NCI-H1417 treated with DMSO at 0.1 percent for 48 hours (cell line): ENCODE measurements at places on chromosomes 3 and 15.

DNA sequence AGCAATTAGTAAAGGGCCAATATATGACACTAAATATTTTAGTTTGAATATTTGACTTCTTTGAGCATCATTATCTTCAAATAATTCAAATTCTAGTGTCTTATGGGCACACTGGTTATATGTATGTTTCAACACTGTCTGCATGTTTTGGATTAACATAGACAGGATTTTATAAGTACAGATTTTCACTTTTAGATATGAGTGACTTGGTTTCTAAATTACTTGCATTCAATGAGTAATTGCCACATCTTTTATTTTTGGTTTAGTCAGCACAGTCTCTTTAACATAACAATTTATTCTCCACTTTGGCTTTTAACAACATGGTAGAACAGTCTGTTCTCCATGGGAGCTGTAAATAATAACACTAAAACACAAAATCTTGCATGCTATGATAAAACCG lies 674.8 kb downstream of the TBL1XR1 start:
- DNase-seq: no peak

DNA sequence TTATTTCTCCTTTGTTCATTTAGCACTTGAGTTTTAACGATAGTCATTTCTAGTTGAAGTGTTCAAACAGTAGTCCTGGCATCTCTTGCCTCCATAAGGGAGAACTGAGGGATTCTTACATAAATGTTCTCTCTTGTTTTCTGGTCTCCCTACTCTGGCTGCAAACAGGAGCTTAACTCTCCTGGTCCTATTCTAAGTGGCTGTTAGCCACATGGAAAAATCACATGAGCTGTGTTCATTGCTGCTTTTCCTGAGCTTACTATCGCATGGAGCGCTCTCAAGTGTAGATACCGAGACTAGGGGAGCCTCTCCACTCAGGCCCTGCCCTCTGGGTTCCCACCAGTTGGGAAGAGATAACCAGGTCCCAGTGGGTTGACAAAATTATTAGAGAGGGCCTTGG lies 403.1 kb upstream of the TPM1 start:
- DNase-seq: no peak

DNA sequence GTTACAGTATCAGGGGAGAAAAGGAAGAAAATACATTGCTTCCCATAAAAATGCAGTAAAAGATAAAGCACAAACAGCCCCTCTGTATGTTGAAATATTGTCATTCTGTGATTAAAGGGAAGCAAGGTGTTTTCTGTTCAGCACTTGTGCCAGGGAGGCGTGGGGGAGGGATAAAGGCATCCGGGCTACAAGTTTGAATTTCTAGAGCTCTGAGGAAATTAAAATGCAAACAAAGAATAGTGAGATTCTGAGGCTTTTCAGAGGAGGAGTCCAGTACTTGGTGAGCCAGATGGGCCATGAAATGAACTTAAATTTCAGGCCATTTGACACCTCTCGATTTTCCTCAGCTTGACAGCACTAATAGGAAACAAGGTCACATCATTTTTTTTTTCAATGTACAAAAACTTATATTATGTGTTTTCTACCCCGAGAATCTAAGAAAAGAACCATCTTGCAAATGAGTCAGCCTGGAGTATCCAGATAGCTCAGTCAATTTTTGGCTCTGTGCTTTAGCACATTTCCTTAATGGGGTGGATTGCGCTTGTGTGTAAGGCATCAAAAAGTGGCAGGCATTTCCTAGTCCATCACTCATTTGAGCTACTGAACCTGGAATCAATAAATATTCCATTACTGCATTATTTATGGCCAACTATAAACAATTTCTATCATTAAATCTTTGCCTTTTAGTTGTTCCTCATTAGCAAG lies 640.8 kb upstream of the TBL1XR1 start:
- no peak for DNase-seq

DNA sequence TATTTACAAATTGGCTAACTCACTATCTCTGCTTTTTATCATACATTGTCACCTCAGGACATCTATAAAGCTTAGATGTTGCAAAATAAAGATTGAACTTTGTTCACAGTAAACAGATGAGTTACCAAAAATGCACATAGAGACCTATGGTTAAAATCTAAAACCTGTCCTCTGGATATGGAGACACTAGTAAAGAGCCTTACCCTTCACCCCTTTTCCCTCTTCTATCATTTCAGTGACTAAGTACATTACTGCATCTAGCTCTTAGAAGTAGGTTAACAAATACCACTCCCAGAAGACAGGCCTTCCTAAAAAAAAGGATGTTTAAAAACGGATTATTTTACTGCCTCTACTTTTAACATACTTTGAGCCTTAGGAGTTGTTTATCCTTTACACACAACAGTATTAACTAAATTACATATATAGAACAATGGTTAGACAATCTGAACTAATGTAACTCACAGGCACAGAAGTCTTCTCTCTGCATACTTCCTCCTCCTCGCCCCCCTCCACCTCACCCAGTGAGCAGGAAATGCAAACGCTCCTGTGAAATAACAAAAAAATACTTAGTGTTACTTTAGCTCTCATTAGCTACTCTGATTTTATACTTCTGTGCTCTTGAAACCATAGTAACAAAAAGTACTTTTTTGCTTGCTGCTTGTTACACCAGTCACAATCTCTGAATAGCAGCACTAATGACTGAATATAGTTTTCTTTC lies 23.3 kb downstream of the IREB2 start:
- no peak for DNase-seq

GRCh38 chr15:95192923-95193322 lies 961.6 kb downstream of the MCTP2 start:
- DNase-seq: no peak

DNA sequence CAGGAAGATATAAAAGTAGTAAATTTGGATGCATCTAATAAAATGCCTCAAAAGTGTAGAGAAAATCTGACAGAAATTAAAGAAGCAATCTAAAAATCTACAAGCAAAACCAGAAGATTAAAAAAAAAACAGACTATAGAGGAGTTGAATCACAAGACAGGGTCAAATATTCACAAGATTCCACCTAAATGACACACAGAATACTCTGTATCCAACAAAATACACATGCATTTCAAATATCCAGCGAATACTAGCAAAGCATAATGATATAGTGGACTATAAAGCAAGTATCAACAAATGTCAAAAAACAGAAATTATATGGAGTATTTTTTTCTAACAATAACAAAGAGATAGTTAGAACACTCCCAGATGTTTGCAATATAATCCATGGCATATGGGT lies 20.5 kb upstream of the ACTC1 start:
- DNase-seq: no peak

- DNase-seq: no peak
Measured at GRCh38 chr3:64490180-64490724, 197.5 kb downstream of the ADAMTS9 start.

DNA sequence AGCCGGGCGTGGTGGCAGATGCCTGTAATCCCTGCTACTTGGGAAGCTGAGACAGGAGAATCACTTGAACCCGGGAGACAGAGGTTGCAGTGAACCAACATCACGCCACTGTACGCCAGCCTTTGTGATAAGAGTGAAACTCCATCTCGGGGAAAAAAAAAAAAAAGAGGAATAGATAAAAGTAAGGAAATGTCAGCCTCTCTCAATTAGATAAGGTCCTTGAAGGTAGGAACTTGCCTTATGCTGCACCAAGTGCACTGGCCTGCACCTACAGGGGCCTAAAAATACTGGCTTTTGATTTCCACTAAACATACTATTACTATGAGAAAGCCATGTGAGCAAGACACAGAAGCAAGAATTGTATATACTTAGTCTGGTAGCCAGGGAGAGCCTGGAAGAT lies 7.1 kb downstream of the RAF1 start:
- DNase-seq: no peak

GRCh38 chr3:158709666-158710083 lies 22.6 kb downstream of the RARRES1 start:
- no peak for DNase-seq

DNA sequence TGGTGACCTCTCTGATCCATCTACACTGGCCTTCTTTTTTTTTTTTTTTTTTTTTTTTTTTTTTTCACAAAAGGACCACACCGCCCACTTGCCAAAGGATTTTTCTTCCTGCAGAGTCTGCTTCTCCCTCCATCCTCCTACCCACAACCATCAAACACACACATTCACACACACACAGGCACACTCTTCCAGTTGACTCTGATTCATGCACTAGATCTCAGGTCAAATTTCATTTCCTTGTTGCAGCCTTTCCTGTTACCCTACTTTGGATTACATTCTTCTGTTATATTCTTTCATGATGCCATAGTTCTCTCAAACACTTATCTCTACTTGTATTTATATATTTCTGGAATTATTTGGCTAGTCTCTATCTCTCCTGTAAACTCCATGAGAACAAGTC lies 133.9 kb downstream of the STAC start:
- no peak for DNase-seq

DNA sequence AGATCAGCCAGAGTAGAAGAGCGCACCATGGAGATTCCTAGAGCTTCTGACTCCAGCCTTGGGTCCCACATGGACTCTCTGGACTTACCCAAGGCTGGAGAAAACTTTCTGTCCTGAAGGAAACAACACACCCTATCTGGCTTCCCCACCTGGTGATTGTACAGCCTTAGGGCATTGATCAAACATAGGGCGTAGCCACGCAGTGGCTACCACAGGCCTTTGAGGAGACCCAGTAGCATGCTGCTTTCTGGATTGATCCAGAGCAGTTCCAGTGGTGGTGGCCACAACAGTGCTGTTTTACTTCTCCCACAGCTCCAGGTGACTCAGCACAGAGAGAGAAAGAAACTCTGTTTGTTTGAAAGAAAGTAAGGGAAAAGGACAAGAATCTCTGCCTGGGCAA lies 23.5 kb downstream of the PYDC2 start:
- DNase-seq: no peak

DNA sequence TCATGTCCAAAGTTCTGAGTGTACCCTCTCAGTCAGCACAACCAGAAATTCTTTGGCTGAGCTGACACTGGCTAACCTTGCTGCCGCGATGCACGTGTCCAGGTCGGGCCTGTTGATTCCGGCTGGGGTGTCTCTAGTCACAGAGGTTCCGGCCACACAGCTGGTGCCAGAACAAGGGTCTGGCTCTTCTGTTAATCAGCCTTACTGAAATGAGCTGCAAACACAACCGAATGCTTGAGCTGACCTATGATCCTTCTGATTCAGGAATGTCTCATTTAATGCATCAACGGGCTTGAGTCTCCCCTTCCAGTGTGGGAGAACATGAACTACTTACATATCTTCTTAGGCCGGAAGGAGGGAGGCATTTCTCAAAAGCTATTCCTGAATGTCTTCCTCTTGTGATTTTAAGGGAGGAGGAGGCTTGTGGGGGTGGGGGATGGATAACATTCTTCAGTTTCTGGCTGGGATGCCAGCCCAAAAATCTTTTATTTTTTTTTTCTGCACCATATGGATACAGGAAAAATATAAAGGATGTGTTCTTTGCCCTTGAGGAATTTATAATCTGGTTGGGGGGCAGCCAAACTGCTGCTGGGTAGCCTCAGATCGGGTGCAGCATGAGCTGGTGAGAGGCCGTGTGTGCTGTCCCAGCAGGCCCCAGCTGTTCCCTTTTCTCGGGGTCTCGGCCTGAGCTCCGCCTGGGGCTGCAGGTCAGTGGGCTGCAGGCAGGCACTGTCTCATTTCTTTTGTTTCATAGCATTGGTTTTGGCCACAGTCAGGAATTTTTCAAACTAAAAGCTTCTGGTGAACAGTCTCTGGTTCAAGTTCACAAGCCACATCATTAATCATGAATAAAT lies 319.1 kb upstream of the TBL1XR1 start:
- DNase-seq: no peak

GRCh38 chr3:52108302-52109232 lies 45.7 kb downstream of the POC1A start:
- no peak for DNase-seq

GRCh38 chr3:150225986-150226385 lies 182.1 kb upstream of the TSC22D2 start:
- DNase-seq: no peak
